ENCODE measurements at places on chromosomes 5 and 9.

DNA sequence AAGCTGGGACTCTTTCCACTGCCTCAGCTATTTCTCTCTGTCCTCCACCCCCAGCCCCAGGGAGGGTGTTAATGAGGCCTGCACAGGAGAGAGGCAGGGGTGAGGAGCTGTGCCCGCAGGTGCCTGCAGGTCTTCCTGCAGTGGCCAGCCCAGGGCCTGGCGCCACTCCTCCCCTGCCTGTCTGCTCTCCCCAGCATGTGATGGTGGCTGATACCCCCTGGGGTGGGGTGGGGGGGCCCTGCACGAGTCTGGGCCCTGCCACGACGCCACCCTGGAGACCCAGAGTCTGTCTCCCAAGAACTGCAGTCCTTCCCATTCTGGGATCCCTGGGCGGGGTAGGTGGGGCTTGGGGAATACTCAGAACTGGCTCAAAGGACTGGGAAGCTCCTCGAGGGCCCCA lies 166.4 kb upstream of the SMIM23 start:
- no peak for DNase-seq

GRCh38 chr5:15566789-15567188 lies 66.8 kb downstream of the FBXL7 start:
- DNase-seq: no peak

GRCh38 chr9:32348106-32348695 lies 36.2 kb upstream of the ACO1 start:
- DNase-seq: no peak

- DNase-seq: no peak
These were observed 760.3 kb downstream of the EFNA5 start for GRCh38 chr5:106910486-106910885.

- DNase-seq: no peak
These were observed 55.6 kb downstream of the MACROH2A1 start for GRCh38 chr5:135343413-135343812.

GRCh38 chr9:133638711-133639110 lies 2.5 kb downstream of the DBH start:
- DNase-seq: no peak

- no peak for DNase-seq
These were observed 93.1 kb upstream of the ACO1 start for GRCh38 chr9:32291370-32291769.
